Activated CD4-positive, alpha-beta T cell treated with anti-CD3 and anti-CD28 coated beads, Interleukin-2, amount 50 U/mL, for 48 hours (primary cell): ENCODE measurements at places on chromosomes 16 and 17.

- DNase-seq: no peak
Observed at GRCh38 chr17:35773679-35774425, 13.2 kb downstream of the C17orf50 start.

DNA sequence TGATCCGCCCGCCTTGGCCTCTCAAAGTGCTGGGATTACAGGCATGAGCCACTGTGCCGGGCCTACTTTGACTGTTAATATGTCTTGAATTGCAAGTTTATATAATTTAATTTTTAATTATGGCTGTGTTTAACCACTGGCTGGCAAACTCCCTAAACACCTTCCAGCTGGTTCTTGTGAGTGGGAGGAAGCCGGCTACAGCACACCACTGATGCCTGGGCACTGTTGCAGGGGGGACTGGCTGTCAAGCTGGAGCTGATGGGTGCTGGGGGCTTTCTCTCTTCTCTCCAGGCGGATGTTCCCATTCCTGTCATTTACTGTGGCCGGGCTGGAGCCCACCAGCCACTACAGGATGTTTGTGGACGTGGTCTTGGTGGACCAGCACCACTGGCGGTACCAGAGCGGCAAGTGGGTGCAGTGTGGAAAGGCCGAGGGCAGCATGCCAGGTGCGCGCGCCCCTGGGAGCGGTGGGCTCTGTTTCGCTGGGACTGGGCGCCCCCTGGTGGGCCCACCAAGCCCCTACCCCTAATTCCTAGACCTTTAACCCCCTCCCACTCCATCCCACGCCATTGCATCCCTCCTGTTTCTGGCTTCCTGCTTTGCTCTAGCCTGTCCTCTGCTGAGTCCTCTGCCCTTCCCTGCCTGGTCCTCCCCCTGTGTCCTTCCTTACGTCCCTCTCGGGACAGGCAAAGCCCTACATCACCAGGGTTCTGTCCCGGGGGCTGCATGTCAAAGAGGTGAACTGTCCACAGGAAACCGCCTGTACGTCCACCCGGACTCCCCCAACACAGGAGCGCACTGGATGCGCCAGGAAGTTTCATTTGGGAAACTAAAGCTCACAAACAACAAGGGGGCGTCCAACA, 9.5 kb downstream of the TBX21 start:
- no peak for DNase-seq

DNA sequence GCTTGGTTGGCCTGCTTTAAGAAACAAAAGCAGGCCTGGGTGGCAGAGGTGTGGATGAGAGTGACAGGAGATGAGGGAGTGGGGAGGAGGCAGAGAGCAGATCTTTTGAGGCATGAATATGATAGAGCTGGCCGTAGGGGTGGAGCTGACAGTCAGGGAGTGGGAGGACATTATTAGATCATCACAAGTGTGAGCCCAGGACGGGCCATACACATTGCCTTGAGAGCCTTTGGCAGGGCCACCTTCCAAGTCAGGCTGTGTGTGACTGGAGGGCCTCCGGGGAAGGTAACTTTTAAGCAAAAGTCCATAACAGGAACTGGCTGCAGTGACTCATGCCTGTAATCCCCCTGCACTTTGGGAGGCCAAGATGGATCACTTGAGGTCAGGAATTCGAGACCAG, 26.3 kb downstream of the GINS3 start:
- DNase-seq: no peak

DNA sequence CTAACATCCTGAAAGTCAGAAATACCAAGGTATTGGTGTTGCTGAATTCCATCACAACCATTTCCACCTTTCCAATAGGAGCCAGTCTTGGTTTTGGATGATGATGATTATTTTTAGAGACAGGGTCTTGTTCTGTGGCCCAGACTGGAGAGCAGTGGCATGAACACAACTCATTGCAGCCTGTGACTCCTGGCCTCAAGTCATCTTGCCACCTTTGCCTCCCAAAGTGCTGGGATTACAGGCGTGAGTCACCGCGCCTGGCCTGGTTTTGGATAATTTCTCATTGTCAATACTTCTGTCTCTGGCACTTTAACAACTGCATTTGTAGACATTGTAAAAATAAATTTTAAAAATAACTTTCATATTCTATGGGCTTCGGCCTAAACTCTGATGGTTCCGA, 22.6 kb downstream of the STAT5B start:
- no peak for DNase-seq

- DNase-seq: peak; percentile 74
Observed at GRCh38 chr16:4358831-4359561, 7.9 kb upstream of the PAM16 start.

DNA sequence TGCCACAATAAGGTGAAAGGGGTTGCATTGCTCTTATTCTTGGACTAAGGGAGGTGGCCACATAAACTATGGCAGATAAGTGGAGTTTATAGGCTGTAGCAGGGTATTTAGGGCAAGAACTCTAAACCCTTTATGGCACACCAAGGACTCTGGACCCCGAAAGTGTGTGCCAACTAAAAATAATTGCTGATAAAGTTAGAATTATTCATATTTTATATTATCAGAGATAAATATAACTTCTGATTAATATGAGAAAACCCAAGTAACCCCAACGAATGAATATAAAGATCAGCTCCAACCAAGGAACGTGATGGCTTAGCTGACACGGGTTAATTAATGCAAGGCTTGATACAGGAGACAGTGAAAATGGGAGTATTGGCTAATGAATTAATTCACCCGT, 8.8 kb upstream of the SDR42E1 start:
- DNase-seq: no peak

GRCh38 chr16:1407753-1408152, 6.8 kb downstream of the UNKL start:
- DNase-seq: no peak

- DNase-seq: no peak
Observed at GRCh38 chr16:25575363-25575762, 116.4 kb upstream of the HS3ST4 start.

GRCh38 chr16:85420501-85421337, 192.4 kb upstream of the GSE1 start:
- DNase-seq: peak; percentile 77

DNA sequence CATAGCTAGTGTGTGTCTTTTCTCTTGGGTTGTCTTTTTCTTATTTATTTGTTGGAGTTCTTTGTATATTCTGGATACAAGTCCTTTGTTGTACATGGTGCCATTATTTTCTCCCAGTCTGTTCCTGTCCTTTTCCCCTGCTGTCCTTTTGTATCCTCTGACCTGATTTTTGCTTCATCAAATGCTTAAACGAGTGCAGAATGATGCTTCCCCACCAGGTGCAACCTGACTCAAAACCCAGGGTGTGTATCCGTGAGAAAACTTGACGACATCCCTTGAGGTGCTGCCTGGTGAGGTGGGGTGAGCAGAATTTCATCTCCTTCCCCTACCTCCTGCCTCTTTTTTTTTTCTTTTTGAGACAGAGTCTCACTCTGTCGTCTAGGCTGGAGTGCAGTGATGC, 88.6 kb downstream of the NTN1 start:
- DNase-seq: no peak

DNA sequence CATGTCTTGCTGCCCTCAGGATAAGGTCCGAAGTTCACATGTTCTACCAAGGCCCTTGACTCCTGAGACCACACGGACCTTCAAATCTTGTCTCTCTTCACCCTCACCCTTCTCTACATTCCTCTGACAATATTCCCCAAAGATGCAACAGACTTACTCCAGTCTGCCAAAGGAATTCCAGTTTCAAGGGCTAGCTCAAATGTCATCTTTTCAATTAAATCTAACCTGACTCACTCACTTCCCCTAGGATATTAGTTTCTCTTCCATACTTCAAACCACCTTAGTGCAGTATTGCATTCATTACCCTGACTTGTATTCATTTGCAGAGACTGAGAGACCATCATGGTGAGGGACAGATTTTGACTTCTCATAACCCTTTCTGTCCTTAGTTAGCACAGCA, 59.6 kb upstream of the ADCY9 start:
- no peak for DNase-seq

- DNase-seq: no peak
Observed at GRCh38 chr16:57564571-57565270, 22.3 kb downstream of the ADGRG5 start.

DNA sequence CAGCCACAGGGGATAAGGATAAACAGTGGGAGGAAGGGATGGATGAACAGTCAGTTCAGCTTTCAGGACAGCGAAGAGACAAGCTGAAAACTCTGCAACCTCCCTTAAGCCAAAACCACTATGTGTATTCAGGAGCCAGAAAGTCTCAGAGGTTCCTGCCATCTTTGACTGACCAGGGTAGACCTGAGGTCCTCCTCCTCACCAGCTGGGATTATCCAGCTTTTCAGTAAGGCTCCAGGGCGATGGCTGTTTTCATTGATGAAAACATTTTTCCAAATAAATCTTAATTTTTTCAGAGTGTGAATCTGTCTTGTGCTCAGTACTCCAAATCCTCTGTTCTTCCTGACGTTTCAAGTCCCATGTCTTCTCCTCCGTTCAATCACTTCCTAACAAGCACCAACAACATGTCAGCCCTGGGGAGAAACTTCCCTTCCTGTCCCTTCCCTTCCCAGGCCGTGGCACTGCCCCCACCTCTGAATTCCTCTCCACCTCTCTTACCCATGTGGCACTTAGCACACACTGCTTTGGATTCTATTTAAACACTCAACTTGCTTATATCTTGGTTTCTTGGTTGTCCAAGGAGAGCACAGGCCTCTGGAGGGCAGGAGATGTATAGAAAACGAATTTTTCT, 5.2 kb downstream of the HSDL1 start:
- DNase-seq: no peak
